ENCODE measurements at places on chromosomes 4 and X.

GRCh38 chr4:99876946-99877345 is 17.3 kb downstream of the LAMTOR3 start:
- DNase-seq, result no peak

DNA sequence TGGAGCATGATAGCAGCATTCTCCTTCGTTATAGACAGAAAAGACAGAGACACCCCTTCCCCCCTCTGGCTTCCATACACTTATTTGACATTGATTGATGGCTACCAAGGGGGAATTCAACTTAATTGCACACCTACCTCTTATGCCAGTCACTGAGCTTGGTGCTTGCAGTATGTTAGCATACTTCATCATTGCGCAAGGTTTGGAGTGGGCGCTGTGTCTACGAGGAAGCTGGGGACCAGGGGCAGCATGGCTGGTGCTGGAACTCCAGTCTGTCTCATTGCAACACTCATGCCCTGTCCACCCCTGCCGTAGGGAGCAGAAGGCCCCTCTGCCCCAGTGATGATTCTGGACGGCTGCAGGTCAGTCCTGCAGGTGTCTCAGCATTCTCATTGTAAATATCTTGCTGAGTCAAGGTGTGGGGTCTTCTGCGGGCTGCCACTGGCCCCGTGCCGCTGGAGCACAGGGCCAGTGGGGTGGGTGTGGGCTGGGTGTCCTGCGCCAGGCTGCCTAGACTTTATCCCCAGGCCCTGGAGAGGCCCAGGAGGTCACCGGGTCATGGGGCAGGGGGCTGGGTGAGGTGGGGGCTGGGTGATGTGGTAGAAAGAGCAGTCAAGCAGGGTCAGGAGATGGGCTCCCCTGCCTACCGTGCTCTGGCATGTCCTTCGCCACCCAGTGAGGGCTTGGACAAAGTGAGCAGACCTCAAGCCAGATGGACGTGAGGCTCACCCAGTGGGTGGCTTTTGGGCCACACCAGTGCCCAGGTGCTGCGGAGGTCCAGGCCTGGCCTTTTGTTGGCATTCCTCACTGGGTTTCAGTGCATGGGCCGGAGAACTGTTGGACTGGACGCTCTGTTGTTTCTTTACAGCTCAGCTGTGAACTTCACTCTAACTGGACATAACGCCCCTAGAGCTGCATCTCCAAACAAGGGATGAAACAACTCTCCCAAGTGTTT is 85.5 kb downstream of the PSAPL1 start:
- no peak for DNase-seq

DNA sequence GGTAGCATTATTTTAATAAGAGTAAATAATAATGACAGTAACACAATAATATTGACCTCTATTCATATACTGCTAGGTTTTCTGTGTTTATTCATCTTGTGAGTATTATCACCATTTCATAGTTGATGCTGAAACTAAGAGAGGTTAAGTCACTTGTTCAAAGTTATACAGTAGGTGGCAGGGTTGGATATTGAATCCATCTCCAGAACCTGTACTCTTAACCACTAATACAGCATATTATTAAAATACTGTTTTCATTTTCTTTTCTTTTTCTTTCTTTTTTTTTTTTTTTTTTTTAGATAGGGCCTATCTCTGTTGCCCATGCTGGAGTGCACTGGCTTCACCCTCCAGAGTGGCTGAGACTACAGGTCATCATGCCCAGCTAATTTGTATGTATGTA is 7.1 kb upstream of the ELF2 start:
- DNase-seq, result no peak

- DNase-seq, result no peak
Measured at GRCh38 chrX:107467271-107467670, 17.8 kb downstream of the FRMPD3 start.

- DNase-seq, result no peak
Measured at GRCh38 chrX:3518870-3519269, 172.4 kb upstream of the MXRA5 start.

- DNase-seq, result no peak
Measured at GRCh38 chr4:173413036-173413435, 14.1 kb upstream of the SCRG1 start.

- no peak for DNase-seq
Measured at GRCh38 chr4:124483048-124483906, 229.3 kb downstream of the ANKRD50 start.

GRCh38 chr4:75672461-75673026 is 667 bp downstream of the G3BP2 start:
- peak; percentile 42 for DNase-seq

DNA sequence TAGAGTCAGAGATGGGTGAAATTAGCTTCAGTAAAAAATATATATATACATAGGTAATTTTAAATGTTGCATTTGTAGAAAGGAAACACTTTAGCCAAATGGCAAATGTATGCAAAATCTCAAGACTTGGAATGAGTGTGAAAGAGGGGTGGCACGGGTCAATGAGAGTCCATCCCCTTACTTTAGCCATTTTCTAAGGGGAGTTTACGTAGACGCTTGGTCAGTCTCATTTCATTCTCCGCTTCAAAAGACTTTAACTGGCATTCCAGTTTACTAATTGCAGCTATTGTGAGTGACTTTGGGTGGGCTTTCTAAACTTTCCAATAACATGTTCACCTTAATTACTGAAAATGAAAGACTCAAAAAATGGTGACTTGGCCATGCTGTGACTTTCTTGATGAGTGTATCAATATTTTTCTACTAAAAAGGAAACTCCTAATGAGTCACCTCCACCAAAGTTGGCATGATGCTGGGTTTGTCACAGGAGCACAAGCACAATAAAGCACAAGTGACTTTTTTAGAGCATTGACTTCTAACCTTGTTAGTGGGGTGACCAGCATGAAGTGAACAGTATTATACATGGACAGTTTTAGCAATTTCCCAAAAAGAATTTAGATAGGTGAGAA is 356.0 kb upstream of the RASGEF1B start:
- no peak for DNase-seq

DNA sequence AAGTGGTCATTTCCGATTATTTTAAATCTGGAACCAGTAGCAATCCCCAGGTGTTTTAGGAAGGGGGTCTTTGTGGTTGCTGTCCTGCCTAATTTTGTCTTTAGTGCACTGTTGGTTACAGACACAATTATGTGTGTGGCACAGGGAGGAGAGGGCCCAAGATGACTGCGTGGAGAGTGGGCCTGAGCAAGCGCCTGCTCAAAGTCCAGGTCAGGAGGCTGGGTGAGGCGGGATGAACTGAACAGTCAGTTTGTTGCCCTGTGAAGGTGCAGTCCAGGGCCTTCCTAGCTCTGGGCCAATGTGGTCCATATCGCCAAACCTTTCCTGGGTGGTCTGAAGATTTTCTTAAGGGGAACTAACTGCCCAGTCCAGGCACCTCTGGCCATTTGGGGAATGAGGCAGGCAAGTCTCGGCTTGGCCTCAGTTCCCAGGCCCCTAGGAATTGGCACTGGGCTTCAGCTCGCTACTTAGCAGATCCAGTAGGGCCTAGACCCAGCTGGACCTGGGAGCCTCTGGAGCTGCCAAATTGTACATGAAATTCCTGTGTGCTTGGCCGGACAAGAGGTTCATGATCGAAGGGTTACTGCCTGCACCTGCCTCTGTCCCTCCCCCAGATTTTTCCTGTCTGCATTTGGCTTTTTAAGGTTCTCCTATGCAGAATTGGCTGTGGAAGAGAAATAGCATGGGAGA is 47.6 kb downstream of the ANAPC4 start:
- DNase-seq, result no peak

GRCh38 chrX:11555759-11556158 is 110.0 kb downstream of the ARHGAP6 start:
- DNase-seq, result no peak

DNA sequence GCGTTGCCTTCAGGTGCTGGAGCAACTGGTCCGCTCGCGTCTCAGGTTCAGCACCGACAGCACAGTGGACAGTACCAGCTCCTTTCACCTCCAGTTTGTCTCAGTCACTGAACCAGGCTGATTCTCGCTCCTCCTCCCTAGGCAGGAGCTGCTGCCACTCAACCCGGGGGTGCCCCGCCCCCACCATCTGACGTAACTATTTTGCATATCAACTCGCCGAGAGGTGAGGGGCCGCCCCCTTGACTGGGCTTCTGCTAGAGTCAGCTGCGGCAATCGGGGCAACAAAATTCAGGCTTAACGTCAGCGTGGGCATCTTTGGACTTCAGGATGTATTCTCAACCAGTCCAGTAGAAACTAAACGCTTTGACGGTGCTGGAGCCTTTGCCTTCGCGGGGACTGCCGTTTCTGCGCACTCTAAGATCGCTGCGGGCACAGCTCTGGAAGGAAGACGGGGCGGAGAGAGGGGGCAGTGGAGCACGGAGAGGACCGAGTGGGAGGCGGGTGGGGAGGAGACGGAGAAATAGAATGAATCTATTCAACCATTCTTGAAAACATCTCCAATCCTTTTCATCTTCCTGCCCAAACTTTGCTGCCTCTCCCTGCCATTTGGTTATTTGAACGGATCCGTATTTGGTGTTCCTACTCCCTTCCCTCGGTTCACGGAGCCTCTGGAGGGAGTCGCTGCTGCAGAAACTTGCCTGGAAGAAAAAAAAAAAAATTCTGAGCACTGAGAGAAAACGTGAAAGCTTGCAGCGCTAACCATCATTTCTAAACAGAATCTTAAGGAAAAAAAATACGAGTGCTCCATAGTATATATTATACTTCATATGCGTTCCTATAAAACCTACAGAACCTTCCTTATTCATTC is at the start of gene FSTL5:
FSTL5 (minus strand) TSS at position 109 of the 868 bp plus-strand sequence. CDS start 52,604 bp downstream, outside the sequence.
- peak; percentile 87 for DNase-seq

- DNase-seq, result no peak
Measured at GRCh38 chr4:2445130-2445529, 23.8 kb upstream of the RNF4 start.

DNA sequence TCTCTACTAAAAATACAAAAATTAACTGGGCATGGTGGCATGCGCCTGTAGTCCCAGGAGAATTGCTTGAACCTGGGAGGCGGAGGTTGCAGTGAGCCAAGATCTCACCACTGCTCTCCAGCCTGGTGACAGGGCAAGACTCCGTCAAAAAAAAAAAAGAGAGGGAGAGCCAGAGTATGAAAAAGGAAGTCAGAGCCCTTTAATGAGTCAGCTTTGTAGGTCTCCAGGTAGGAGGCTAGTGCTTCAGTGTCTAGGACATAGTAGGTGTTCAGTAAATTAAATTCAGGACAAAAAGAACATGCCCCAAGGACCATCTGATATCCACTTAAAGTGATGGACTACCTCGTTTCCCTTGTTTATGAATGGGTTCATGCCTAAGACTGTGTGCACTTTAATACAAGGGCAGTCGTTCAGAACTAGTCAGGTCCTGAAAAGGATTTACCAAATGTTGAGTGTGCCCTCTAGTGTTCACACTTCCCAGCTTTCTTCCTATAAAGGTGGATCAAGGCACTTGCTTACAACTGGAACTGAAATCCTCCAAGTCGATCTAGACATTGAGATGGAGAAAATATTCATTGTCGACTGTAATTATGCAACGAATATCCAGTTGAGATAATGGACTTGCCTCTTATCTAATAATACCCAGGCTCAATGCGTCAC is 29.0 kb downstream of the F9 start:
- DNase-seq, result peak; percentile 30

- DNase-seq, result no peak
Measured at GRCh38 chrX:40392599-40392998, 188.2 kb upstream of the ATP6AP2 start.

DNA sequence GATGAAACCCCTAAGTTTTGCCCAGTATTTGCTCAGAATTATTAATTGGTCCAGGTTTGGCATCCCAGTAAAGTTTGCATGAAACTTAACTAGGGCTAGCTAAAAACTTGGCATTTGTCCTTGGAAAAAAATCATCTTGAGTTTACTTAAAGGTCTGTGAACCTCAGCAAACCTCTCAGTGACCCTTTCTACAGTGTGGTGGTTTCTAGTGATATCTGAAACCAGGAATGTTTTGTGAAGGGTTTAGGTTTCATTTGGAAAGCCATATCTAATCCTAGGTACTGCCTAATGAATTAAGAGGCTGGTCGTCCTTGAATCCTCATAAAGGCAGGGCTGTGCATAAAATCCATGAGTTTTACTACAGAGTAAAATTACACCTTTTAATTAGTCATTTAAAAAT is 218.5 kb upstream of the ANKRD50 start:
- no peak for DNase-seq

GRCh38 chrX:77918568-77918967 is 8.1 kb downstream of the ATP7A start:
- DNase-seq, result no peak

DNA sequence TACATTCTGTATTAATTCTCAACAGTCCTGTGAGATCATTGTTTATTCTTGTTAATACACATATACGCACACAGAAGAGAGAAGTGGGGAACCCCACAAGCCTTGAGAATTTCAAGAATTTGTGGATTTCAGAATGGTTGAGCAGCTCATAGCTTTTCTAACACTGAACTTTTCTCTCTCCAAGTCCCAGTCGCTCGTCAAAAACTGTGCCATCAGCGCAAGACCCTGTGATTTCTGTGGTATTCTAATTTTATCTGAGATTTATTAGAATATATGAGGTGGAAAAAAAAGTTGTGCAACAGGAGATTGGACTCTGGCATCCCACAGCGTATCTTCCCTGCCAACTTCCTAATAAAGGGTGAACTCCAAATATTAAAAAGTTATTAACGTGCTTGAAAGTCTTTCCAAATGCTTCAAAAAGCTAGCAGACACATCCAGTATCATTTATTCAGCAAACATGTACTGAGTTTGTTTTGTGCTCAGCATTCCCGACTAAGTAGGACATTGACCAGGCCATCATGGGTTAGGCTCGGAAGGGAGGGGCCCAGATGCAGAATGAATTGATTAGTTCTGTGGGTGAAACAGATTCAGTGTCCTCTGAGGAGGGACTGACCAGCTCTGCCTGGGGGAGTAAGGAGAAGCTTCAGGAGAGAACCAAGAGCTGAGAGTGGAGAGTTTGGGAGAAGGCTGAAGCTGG is 165.6 kb downstream of the CBR4 start:
- DNase-seq, result no peak

GRCh38 chrX:20974326-20974725 is 399.9 kb upstream of the CNKSR2 start:
- DNase-seq, result no peak

DNA sequence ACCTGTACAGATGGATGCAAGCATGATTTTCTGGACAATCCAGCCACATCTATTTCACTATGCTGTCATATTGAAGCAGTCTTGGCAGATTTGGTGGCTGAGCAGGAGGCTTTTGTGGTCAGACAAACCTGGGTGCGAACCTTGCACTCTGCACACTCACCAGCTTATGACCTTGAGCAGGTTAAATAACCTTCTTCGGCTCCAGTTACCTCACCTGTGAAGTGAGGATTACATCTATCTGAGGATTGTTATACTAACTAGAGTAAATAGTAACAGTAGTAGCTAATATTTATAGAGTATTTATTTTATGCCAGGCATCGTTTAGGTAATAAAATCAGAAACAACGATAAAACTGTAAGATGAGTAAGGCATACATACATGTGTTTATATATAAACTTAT is 150.0 kb downstream of the PPP3CA start:
- DNase-seq, result no peak

- DNase-seq, result no peak
Measured at GRCh38 chr4:136917312-136918110, 614.8 kb downstream of the PCDH18 start.

All from progenitor cell of endocrine pancreas (in vitro differentiated cells).